CD4-positive, alpha-beta T cell treated with Interleukin-21 for 1 hour (primary cell): ENCODE measurements at places on chromosomes 1 and 21.

DNA sequence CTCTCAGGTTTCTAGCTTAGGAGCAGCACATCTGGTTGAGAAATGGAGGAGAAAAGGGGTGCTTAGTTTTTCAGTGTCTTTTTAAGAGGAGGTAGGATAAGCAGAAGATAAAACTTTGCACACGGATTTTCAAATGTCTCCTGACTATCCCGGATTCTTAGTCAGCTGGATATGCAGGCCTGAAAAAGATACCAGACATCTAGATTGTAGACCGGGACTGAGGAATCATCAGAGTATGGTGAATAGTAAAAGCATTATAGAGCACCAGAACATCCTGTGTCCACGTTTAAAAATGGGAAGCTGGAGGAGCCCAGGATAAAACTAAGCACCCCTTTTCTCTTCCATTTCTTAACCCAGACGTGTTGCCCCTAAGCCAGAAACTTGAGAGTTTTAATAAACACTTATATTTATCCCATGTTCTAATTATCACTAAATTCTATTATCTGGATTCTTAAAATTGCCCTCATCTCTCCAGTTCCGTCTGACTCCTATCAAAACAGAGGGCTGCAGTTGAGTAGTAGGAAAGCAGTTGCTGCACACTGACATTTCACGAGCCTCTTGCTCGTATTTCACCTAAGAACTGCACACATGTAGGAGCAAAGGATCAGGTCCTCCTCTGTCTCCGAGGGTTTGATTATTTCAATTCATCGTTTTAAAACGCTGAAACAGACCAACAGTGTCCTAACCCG lies 609 bp downstream of the PIGK start:
- no peak for DNase-seq

DNA sequence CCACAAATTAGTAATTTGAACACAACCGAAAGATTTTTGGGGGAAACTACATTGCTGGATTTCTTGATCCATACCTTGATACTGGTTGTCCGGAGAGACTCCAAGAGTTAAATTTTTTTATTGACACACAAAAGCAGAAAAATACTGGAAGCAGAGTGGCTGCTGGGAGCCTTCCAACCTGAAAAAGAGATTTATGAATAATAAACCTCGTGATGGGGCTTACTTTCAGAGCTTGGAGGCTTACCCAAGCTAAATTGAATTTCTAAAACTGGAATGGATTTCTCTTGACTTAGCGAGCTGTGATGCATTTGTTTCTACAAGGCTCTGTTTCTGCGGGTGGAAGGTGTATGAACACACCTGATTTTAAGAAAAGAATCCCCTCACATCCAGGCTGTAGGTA lies 35.7 kb downstream of the PCP4 start:
- no peak for DNase-seq

DNA sequence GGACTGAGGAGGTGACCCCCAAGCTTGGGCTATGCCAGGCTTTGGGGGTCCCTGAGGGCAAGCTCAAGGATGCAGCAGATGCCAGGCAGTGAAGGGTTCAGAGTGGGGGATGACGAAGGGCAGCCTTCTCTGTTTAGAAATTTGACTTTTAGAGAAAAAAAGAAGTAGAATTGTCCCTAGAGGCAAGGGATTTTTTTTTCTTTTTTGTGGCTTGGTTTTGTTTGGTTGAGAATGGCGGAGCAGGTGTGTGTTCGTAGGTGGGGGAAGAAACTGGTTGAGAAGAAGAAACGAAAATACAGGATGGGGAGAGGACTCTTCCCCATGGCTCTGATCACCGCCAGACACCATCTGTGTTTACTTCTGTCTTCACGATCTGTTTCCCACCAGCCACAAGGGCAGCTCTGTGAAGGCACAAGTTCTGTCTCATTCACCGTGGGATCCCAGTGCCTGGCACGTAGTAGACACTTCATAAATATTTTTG lies 8.2 kb downstream of the PLA2G5 start:
- DNase-seq = no peak

DNA sequence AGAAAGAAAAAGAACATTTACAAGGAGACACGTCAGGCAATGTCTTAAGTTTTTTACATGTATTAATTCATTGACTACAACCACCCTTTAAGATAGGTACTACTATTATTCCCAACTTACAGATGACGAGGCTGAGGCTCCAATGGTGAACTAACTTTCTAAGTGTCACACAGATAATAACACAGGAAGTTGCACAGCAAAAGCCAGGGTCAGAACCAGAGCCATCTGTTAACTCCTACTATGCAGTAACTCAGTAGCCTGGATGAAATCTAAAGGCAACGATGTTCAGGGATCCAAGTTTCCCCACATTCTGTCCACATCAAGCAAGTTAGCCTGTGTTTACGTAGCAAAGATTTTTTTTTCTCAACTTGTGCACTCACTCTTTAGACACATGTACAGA lies 371.7 kb downstream of the PTPRC start:
- peak; percentile 13 for DNase-seq

DNA sequence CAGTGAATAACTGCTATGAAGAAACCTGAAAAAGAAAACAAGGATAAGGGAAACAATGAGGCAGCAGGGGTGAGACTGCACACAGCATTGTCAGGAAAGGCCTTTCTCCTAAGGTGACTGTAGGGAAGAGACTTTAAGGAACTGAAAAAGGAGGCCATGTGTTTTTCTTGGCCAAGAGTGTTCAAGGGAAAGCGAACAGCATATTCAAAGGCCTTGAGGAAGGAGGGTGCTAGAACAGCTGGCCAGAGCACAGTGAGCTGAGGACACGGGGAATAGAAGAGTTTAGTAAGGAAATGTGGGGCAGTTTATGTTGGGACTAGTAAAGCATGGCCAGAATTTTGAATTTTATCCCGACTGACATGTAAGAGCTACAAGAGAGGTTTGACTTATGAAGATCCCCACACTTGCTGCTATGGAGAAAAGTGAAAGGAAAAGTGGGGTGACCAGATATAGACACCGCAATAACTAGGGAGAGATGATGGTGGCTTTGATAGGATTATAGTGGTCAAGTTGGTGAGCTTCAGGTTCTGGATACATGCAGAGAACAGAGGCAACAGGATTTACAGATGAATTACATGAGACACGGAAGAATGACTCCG lies 1.4 kb downstream of the RWDD2B start:
- no peak for DNase-seq

DNA sequence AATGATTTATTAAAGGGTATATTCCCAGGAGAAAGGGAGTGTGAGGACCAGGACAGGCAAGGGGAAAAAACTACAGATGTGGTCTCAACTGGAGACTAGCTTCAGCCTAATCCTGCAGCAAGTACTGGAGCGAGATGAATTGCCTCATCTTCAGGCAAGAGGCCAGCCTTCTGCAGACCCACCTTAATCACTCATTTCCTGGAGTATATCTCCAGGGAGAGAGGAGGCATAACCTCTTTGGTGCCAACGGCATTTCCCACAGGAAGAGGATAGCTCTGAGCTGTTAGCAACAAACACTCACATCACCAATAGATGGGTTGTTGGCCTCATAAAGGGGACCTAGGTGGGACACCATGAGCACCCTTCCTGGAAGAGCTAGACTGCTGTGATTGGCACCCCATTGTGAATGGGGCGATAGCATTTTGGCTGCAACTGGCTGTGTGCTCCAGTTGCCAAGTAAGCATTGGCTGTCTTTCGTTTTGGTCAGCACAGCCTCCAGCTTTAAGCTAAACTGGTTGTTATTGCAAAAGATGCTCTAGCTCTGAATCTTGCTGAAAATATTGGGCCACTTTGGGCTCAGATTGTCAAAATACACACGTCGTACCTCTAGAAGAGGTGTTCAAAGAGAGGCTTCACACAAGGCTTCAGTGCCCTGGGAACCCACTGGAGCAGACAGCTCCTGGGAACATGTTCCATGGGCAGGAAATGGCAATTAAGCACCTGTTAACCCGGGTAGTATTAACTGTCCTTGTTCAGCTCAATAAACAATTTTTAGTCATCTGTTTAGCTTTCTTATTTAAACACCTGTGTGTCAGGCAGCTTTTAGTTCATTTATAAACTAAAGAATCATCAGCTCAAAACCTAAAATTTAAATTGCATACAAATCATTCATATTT lies 314.8 kb upstream of the C1orf87 start:
- no peak for DNase-seq

DNA sequence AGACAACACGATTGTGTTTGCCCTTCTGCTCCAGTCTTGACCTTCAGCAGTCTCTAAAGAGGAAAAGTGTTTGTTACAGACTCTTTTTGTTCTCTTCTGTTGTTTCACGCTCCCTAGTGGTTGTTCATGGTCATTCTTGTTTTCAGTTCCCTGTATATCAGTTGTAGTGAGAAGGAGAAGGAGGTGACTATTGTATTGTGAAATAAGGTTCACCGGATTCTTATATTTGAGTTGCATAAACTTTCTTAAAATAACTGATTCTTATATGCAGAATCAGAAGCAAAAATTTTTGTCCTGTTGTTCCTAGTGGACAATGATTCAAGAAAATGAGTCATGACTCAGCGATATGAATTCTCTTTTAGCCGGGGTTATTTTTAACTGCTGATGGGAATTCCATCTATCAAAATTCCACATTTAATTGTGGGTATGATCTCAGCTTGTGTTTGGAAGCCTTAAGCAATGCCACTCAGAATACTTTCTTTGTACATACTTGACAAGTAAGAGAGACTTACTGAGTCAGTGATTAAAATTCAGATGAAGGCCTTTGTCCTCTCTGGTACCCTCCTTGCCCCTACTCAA lies 152.2 kb downstream of the CLEC20A start:
- no peak for DNase-seq

DNA sequence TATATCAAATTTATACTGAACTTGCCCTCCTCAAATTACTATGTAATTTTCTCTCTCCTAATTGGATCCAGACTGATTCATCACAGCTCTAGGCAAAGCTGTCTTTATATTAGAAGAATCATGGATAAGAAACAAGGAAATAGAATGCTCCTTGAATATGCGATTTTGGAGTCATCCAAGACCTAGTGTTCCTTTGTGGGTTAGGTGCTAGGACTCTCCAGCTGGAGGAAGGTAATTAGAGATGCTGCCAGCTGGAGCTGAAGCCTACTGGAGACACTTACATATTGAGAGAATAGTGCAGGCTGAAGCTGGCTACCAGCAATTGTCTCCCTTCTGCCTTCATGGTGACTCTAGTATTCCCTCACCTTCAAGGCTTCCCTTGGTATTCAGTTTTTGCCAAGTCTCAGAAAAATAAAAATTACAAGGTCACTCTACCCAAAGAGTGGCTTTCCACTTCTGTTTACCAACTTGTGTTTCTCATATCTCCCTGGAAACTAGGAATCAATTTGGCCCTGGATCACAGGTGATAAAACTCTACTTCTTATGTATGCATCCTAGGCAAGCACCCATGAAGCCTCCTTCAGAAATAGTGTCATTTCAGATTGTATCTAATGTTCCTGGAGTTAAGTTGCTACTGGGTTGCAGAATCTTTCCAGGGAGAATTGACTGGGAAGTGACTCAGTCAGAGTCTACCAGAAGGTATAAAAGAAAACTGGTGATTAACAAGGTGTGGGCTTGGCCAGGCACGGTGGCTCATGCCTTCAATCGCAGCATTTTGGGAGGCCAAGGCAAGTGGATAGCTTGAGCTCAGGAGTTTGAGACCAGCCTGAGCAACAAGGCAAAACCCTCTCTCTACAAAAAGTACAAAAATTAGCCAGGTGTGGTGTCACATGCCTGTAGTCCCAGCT lies 24.4 kb upstream of the DOCK7 start:
- no peak for DNase-seq

DNA sequence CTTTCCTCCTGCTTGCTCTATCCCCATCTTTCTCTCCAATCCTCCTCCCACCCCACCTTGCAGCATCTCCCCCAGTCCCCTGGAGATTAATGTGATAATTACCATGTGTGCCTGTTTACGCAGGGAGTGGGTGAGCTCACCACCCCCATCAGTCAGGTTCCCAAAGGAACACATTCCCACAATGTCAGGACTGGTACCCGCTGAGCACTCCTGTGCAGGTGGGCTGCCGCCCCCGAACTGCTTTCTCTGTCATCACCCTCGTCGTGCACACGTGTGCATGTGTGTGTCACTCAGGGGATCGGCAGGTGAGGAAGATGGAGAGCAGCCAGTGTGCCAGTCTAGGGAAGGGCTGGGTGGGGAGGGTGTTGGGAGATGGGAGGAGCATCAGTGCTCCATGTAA lies 163.4 kb downstream of the CACNA1E start:
- no peak for DNase-seq

DNA sequence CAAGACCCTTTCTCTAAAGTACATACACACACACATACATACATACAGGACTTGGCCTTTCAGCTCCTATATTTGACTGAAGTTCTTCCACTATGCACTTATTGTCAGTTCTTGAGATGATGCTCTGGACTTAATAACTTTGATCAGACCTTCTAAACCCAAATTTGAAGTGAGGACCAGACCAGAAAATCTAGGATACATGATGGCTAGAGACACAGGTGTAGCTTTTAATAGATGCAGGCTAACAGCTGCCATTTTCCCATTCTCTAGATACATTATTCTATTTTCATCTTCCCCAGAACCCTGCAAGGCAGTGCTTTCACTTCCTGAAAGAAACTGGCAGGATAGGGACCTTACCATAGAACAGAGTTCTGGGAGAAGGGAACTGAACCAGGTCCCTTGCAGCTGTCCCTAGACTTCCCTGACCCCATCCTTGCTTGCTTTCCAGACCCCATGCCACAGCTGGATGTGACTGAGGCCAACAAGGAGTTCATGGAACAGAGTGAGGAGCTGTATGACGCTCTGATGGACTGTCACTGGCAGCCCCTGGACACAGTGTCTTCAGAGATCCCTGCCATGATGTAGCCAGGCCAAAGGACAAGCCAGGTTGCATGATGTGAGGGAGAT lies 14.9 kb upstream of the RAB42 start:
- DNase-seq = no peak

GRCh38 chr1:37797750-37798345 lies 4.2 kb downstream of the MANEAL start:
- DNase-seq = no peak
